ENCODE measurements at places on chromosomes 5 and 9. TPM values are rescaled to one million over a fixed set of nuclear protein-coding genes. Genes with fewer than 3 reads are reported as not detected.

PFN3 gene
- not detected for total RNA-seq

KCNMB1 gene
- total RNA-seq: not detected

INSYN2B gene
- 4.6 TPM for total RNA-seq

SHOC1 gene
- total RNA-seq: 0.14 TPM

ANKRD34B gene
- not detected for total RNA-seq

PRRT1B gene
- not detected for total RNA-seq

ANKRD55 gene
- total RNA-seq: 0.44 TPM

LHX6 gene
- total RNA-seq: under 0.01 TPM

KCNIP1 gene
- total RNA-seq: not detected

ZCCHC9 gene
- total RNA-seq: 35.8 TPM

LCN15 gene
- not detected for total RNA-seq

ACTBL2 gene
- total RNA-seq: 3.3 TPM

MEF2C gene
- 11.3 TPM for total RNA-seq
